Activated CD4-positive, CD25-positive, alpha-beta regulatory T cell (primary cell): ENCODE measurements at places on chromosomes 11 and 22.

DNA sequence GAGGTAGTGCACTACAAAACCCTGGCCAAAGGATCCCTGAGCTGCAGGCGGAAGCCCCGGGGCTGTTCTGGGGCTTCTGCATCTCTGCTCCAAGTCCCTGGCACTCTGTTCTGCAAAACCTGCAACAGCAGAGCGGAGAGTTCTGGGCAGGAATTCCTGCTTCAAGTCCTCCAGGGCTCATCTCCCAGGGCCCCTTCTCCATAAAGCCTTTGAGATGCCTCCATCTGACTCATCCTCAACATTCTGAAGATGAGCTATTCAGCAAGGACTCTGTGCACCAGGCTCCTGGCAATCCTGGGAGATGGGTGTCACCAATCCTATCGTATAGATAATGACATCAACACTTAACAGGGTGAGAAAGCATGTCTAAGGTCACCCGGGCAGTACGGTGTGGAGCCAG lies 19.3 kb downstream of the SYN3 start:
- no peak for DNase-seq

GRCh38 chr11:636511-637332 lies at the start of gene DRD4:
TSS of gene DRD4 (plus strand) at chr11:637269. CDS start at chr11:637305, 36 bp downstream.
- no peak for DNase-seq

GRCh38 chr11:81497202-81497804 lies 1236.4 kb downstream of the FAM181B start:
- DNase-seq = no peak

- DNase-seq = no peak
These were observed 5.0 kb downstream of the HSPA8 start for GRCh38 chr11:123056835-123057491.

DNA sequence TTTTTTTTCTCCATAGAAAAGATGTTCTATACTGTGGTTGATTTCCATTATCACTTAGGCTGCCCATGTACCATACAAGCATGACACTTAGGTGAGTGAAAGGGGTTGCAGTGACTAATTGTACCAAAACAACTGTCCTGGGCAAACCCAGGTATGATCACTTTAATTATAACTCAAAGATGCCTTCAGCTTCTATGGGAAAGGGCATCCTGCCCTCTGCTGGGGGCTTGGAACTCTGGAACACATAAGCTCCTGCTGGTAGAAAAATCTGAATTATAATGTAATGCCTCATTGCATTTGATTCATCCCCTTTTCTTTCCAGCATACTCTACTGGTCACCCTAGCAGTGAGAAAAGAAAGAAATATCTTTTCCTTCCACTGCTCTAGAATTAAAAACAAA lies 206.3 kb downstream of the DDX10 start:
- no peak for DNase-seq

GRCh38 chr11:12827929-12828812 lies 153.9 kb downstream of the TEAD1 start:
- no peak for DNase-seq

- no peak for DNase-seq
These were observed 5.5 kb downstream of the ZC3H12C start for GRCh38 chr11:110098645-110099044.

GRCh38 chr11:47480762-47481161 lies 31.8 kb upstream of the RAPSN start:
- no peak for DNase-seq

DNA sequence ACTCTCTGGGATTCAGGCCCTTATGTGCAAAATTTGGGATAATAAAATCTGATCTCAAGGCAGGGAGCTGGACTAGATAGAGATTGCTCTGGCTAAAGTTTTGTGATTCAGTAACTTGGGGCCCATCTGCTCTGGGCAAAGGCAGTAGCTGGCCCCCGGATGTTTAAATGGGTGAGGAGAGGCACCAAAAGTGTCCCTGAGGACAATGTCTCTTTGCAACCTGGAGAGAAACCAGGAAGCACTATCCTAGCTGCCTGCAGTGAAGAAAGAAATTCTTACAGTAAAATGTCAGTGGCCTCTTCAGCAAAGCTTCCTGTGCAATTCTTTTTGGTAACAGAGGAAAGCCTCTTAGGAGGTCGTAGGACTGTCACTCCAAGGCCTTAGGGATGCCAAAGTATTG lies 54.6 kb upstream of the BARX2 start:
- no peak for DNase-seq

- DNase-seq = no peak
These were observed 6.2 kb downstream of the POGLUT3 start for GRCh38 chr11:108491936-108492335.

DNA sequence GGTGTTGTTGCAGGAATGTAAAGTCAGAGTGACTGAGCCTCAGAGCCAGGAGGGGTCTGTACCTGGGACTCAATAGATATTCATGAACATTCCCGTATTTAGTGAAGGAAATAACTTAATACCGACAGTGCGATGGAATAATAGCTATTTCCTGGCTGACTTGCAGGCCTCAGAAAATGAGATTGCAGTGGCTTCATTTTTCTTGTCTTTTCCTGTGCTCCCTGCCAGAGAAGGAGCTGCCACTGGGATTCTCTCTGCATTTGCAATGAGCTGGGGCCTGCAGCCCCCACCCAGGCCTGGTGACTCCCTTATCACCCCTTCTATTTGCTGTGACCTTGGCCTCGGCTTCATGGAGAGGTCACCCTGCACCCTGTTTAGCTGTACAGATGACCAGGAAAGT lies 173.4 kb downstream of the MIAT start:
- DNase-seq = no peak

DNA sequence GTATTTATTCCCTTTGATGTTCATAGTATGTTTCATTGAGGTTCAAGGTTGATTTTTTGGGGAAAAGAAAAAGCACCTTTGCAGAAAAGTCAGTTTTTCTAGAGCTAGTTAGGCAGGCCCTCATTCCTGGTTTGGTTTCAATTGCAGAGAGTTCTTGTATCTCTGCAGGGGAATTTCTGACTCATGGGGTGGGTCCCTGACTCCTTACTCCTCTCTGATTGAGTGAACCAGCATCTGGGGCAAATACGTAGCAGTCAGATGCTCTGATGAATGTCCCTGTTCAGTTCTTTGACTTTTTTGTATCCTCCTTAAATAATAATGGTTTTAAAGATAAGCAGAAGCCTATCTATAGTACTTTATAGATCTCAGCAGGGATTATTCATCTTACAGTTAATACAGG lies 7.7 kb upstream of the NCR3LG1 start:
- DNase-seq = no peak

DNA sequence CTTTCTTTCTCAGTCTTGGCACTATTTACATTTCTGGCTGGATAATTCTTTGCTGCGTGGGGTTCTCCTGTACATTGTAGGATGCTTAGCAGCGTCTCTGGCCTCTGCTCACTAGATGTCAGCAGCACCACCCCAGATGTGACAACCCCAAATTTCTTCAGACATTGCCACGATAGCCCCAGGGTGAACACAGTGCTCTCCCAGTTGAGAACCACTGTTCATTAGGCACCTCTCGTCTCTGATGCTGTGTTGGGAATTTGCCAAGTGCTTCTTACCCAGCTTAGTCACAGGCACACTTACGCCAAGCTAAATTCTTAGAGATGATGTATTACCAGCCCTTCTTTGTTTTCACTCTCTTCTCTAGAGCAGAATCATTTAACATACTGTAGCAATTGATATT lies 9.4 kb downstream of the TRIM6 start:
- DNase-seq = no peak

GRCh38 chr11:3627291-3627690 lies 14.5 kb downstream of the ART5 start:
- DNase-seq = no peak

DNA sequence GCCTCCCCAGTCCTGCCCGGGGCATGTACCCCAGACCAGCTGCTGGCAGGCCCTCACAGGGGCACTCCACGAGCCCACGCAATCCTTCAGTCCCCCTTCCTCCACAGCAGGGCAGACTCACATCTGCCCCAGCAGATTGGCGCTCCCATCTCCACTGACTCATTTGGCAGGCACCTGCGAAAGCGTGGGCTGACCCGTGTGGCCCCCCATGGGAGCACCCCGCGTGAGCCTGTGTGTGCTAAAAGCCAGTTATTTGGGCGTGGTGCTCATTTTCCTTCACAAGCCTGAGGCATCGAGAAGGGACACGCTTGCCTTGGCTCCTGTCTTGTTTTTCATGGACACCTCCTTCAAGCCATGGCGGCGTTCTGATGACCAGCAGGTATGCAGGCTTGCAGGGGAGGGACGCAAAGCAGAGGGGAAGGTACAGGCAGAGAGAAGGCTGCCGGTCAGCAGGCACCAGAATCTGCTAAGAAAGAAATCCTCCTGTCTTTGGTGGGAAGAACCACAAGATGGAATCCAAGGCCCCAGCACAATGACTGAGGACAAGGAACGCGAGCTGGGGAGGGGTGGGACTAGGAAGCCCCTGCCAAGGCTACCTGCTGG lies 8.6 kb downstream of the NECTIN1 start:
- no peak for DNase-seq

GRCh38 chr11:35192347-35192746 lies 53.4 kb downstream of the CD44 start:
- DNase-seq = no peak

- DNase-seq = no peak
These were observed 5.2 kb downstream of the C11orf52 start for GRCh38 chr11:111923951-111924350.

GRCh38 chr11:19430754-19431398 lies 190.1 kb upstream of the E2F8 start:
- no peak for DNase-seq

DNA sequence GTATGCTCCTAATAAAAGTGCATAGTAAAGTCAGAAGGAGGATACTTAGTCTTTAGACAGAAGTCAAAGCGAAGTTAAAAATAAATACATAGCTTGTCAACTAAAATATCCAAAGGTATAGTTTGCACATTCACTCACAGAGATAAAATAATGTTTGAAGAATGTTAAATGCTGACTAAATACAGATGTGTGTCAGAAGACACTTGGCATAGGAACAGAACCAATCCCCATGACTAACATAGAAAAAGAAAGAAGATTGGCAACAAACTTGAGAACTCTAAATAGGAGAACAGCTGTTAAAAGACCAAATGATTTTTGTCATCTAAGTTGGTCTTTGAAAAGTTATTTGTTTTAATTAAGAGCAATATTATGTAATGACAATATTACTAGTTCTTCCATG lies 1172.1 kb upstream of the RAG2 start:
- DNase-seq = no peak

- DNase-seq = no peak
These were observed 11.1 kb upstream of the OR56B4 start for GRCh38 chr11:6096417-6096816.

- DNase-seq = no peak
These were observed 16.7 kb downstream of the TMPRSS13 start for GRCh38 chr11:117912497-117912896.

GRCh38 chr11:1148752-1149180 lies 9.0 kb upstream of the MUC5AC start:
- no peak for DNase-seq

GRCh38 chr11:2772544-2773031 lies 72.8 kb upstream of the KCNQ1OT1 start:
- no peak for DNase-seq

GRCh38 chr11:94815705-94816344 lies 47.7 kb downstream of the AMOTL1 start:
- DNase-seq = no peak

- DNase-seq = no peak
These were observed 2.2 kb upstream of the NEFH start for GRCh38 chr22:29477723-29478318.

DNA sequence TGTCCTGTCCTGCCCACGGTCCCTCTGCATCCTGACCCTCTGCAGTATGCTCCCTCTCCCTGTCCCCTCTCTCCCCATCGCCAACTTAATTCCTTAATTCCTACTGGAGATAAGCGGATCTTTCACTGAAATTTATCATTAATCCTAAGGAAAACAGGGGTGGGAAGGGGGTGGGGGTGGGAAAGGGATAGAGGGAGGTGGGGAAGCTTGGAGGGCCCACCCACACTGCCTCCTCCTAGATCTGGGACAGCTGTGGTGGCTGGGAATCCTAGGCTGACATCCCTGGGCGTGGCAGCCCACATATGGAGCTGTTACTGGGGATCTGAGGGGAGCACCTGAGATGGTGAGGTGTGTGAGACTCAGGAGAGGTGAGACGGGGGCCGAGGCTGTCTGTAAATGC lies 14.4 kb downstream of the NECTIN1 start:
- no peak for DNase-seq

DNA sequence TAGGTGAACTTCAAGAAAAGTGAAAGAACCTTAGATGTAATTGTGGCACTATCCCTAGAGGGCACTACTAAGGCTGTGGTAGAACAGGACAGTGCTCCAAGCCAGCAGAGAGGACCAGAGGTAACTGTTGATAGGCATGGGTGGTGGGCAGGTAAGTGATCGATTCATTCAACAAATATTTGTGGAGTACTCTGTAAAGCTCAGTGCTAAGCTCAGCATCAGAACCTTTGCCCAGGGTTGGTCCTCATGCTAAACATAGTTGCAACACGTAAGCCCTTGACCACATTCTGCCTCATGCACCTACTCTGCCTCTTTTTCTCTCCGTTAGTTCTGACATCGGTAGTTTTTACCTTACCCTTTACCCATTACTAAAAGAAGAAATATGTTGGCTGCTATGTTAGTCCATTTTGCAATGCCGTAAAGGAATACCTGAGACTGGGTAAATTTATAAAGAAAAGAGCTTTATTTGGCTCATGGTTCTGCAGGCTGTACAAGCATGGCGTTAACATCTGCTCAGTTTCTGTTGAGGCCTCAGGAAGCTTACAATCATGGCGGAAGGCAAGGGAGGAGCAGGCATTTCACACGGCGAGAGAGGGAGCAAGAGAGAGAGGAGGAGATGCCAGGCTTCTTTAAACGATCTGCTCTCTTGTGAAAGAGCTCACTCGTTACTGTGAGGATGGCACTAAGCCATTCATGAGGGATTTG lies 18.4 kb upstream of the NNMT start:
- DNase-seq = no peak

DNA sequence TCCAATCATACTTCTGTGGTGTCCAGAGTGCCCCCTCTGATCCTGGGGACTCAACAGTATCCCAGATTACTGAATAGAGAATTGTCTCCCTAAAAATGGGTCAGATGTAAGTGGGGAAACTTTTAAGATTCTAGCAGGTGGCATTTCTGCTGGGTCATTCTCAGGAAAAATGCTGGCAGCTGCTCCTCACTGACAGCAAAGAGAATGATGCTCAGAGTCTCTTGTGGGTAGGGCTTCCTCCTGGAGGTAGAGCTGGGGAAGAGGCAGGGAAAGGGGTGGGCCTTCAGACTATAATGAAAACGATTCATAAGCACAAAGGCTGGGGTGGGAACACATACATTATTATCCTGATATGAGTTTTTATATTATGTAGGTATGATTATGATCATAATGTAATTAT lies 647.2 kb downstream of the NELL1 start:
- DNase-seq = no peak

- no peak for DNase-seq
These were observed 58.3 kb upstream of the SORL1 start for GRCh38 chr11:121393855-121394254.
